Germinal center (tissue), 1 donor: ENCODE measurements at places on chromosomes 4 and X.

GRCh38 chr4:66777097-66777496, 768.2 kb downstream of the CENPC start:
- no peak for DNase-seq

DNA sequence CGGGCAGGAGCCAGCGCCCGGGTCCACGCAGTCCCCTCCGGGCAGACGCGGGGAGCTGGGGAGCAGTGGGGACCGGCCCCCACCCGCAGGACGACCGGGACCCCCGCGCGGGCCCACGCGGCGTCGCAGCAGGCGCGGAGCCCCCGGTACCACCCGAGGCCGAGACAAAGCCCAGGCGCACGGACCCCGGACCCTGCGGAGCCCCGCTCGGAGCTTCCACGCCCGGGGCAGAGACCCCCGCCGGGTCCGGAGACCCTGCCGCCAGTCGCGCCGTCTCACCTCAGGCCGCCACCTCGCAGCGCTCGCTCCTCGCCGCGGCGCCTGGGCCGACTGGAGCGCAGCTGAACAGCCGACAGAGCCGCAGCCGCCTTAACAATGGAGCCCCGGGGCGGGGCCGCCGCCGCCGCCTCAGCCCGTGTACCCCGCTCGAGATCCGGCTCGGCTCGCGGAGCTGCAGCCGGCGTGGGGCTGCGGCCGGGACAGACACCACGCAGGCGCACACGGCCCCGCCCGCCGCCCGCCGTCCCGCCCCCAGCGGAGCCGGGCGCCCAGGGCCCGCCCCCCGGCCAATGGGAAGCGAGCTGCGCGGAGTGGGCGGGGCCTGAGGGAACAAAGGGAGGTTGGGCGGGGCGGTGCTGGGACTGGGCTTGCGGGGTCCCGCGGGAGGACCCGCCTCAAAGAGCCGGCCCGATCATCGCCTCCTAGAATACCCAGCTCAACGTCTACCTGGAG, at the start of gene AFAP1:
Gene AFAP1, minus strand, starts transcription at position 485 of the 732 bp plus-strand sequence. CDS start 67,783 bp downstream, outside the sequence.
- peak; percentile 95 for DNase-seq

DNA sequence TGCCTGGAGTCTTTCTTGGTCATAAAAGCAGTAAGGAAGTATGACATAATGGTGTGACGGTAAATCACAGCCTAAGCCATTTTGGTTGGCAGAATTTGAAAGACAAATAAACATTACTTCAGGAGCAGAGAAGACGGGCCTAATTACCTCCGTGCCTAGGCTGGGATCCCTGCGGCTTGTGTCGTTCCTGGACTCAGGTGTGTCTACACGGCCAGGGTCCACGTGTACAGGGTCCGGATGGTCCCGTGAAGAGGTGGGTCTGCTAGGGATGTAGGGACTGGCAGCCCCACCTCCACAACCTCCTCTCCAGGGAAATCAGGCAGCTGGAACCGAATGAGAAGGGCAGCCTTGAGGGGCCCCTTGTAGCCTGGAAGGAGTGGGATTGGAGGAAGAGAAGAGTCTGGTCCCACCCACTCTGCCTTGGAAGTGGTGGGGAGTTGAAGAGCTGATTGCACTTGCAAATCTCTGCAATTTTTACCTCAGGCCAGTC, 55.4 kb upstream of the PLAC1 start:
- no peak for DNase-seq

DNA sequence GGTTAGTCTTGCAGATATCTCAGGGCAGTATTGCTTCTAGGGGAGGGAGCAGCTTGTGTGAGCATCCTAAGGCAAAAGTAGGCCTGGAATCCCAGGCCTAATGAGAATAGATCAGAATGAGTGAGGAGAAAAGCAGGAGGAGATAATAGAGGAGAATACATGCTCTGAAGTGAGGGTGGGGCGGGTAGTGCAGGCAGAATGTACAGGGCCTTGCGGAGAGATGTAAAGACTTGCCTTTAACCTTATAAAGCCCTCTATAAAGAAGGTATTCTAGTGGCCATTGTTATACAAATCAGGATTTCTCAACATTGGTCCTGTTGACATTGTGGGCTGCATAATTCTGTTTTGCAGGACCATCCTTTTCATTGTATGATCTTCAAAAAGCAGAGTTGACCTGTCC, 855.3 kb downstream of the PCDH7 start:
- DNase-seq: no peak

- no peak for DNase-seq
Measured at GRCh38 chrX:65601530-65602220, 65.8 kb upstream of the MSN start.

DNA sequence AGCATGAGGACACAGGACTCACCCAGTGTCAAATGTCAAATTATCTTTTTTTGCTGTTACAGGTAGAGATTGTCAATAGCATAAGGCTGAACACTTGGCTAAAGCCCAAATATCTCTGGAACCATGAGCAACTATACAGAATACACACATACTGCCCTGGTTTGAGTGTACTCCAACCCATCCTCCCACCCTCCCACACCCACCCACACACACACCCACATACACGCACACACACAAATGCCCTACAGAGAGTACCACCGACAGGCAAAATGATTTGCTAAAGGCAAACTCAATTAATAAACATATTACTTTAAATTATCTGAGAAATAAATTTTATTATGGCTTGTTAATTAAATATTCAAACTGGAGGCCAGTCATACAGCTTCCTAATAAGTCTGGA, 173.1 kb upstream of the MAP3K15 start:
- no peak for DNase-seq

GRCh38 chr4:1194010-1194900, 21.9 kb upstream of the SPON2 start:
- DNase-seq: no peak

- no peak for DNase-seq
Measured at GRCh38 chrX:32798990-32799389, 412.4 kb downstream of the DMD start.

GRCh38 chr4:89064848-89065247, 7.9 kb upstream of the FAM13A start:
- DNase-seq: no peak

GRCh38 chr4:18479825-18480224, 458.3 kb upstream of the LCORL start:
- no peak for DNase-seq
